ENCODE measurements at places on chromosomes 16 and 17. TPM values are rescaled to one million over a fixed set of nuclear protein-coding genes. Genes with fewer than 3 reads are reported as not detected.

DNA sequence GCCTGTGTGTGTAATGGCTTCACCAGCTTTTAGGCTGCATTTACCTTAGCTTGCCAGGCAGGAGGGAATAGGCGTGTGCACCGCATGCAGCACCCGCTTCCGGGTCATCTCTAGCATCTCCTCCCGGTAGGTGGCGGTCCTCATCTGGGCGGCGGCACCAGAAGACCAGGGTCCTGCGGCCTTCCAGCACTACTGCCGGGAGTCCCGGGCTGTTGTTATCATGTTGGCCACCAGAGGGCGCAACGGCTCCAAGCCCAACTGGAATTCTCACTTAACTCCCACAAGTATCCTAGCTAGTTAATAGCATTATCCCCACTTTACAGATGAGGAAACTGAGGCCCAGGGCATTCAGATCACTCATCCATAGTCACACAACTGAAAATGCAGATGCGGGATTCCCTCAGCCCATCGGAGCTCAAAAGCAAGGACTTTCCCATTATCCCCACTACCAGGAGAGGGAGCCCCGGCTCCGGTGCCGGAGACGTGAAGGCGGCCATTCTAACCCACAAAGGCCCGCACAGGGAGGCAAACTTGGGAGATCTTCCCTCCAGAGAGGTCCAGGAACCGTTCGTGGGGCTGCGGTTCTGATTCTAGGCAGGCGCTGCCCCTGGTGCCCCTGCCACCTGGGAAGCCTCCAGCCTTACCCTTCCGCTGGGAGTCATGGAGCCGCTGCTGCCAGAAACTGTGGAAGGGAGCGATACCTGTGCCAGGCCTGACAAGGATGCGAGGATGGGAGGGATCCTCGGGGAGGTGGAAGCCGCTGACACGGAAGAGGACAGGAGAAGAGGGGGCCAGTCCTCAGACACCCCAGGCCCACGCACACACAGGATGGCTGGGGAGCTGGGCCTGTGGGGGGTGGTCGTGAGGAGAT is 23.9 kb downstream of the LGALS9 start:
- no peaks in the 10 kb centered on the region for H3K36me3 ChIP-seq
- H3K4me3 ChIP-seq: no peak overlapping the region
- DNase-seq: peak; percentile 13
- H3K27me3 ChIP-seq: no peaks in the 10 kb centered on the region
- no peak overlapping the region for H3K27ac ChIP-seq

DNA sequence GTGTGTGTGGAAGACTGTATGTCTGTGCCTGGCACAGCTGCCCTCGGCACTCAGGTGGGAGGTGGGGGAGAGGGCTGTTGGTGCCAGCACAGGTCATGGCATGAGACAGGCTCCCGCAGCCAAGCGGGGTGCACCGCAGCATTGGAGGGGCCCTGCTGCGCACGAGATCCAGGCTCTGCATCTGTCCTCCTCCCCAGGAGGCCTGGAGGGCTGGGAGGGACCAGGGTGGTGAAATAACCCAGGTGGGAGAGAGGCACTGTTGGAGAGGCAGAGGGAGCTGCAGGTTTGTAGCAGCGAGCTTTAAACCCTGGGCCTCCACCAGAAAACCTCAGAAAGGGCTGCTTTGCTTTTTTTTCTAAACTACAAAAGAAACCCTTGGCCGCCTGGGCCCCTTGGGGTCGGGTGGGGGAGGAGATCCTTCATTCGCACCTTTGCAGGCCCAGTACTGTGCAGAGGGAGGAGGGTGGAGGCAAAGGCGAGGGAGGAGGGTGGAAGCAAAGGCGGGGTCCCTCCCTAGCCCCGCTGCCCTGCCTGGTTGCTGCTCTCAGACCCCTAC is 241.7 kb downstream of the SEC14L1 start:
- no peaks in the 10 kb centered on the region for H3K27me3 ChIP-seq
- H3K4me3 ChIP-seq: no peak overlapping the region
- H3K27ac ChIP-seq: no peak overlapping the region
- H3K4me1 ChIP-seq: peaks cover 46% of the 10 kb centered on the region
- H3K36me3 ChIP-seq: no peaks in the 10 kb centered on the region

DNA sequence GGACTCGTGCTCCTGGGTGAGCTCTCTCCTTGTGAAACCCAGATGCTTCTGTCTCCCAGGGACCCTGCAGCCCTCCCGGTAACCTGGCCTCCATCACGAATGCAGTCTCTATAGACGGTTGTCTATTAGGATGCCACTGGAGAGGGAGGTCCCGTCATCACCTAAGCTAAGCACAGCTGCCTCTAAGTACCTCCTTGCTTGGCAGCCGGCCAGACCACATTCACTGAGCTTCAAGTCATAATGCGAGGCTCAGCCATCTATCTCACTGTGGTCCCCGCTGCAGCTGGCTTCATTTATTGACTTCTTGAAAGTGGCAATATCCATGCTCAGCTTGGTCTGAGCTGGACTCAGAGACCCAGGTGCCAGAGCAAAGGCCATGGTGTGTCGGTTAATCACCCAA is 74.5 kb upstream of the HSBP1 start:
- H3K27me3 ChIP-seq: no peaks in the 10 kb centered on the region
- DNase-seq: peak; percentile 85
- H3K4me1 ChIP-seq: no peaks in the 10 kb centered on the region
- H3K27ac ChIP-seq: no peak overlapping the region
- H3K4me3 ChIP-seq: no peak overlapping the region
- no peaks in the 10 kb centered on the region for H3K36me3 ChIP-seq

DNA sequence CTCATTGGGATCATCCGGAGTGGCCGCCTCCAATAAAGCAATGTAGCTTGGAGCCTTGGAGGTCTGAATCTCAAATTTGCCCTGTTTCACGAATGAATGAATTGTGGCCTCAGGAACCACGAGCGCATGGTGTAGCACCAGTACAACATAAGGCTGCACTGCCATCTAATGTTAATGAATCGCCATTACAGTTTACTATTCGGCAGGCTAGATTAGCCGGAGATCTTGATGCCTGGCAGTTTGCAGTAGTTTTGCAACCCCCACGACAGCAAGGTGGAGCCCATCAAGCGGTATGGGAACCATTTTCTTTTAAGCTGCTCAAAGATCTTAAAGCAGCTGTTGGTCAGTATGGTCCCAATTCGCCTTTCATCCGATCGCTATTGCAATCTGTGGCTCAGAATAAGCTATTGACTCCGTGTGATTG is 18.8 kb downstream of the ALOX15B start:
- no peaks in the 10 kb centered on the region for H3K36me3 ChIP-seq
- peaks cover 9% of the 10 kb centered on the region for H3K4me1 ChIP-seq
- peaks cover 44% of the 10 kb centered on the region for H3K27me3 ChIP-seq
- no peak overlapping the region for H3K27ac ChIP-seq

Gene DOC2A
- total RNA-seq: 0.89 TPM

- H3K4me1 ChIP-seq: no peaks in the 10 kb centered on the region
- no peak overlapping the region for H3K4me3 ChIP-seq
- H3K27ac ChIP-seq: no peak overlapping the region
- no peaks in the 10 kb centered on the region for H3K27me3 ChIP-seq
These were observed 8.4 kb upstream of the CLEC18A start for GRCh38 chr16:69942627-69943170.

GRCh38 chr17:82985973-82986372 is 93.4 kb upstream of the METRNL start:
- DNase-seq: peak; percentile 46
- H3K27me3 ChIP-seq: no peaks in the 10 kb centered on the region
- no peak overlapping the region for H3K27ac ChIP-seq
- peaks cover 10% of the 10 kb centered on the region for H3K4me1 ChIP-seq
- no peaks in the 10 kb centered on the region for H3K36me3 ChIP-seq

Gene C17orf100
- 3.1 TPM for total RNA-seq

DNA sequence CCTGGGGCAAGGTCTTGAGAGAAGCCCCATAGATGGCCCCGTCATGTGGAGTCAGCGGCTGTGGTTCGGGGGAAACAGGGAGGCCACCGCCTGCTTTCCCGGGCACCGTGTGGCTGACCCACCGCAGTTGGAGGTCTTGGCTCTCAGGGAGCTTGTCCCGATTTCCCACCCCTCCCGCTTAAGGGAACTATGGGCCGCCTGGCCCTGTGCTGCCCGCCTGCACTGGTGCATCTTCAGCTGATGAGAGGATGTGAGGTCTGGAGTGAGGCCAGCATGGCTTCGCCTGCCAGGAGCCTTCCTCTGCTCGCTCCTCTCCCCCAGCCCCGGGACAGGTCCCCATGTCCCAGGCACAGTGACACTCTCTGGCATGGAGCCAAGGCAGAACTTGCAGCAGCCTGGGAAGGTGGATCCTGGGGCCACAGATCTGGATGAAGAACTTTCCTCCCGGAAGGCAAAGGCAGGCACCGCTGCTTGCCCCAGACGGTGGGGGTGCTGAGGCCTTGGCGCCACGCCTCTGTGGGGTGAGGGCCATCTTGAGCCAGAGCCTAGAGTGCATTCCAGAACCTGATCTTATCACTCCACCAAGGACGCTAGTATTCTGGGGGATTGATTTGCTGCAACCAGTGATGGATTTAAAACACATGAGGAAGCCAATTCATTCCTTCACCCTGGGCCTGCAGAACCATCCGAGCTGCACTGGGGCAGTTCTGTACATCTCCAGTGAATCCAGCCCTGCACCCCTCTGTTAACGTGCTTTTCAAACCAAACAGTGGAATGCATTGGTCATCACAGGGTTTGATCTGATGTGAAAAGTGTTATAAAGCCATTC is 178.6 kb upstream of the TNRC6C start:
- H3K36me3 ChIP-seq: no peaks in the 10 kb centered on the region
- no peak overlapping the region for H3K4me3 ChIP-seq
- no peak overlapping the region for H3K27ac ChIP-seq

GRCh38 chr17:68460715-68461114 is 3.4 kb upstream of the WIPI1 start:
- no peak overlapping the region for H3K4me3 ChIP-seq
- no peak for DNase-seq
- peaks cover 8% of the 10 kb centered on the region for H3K27me3 ChIP-seq

GRCh38 chr16:2783581-2784357 is 3.6 kb downstream of the PRSS33 start:
- no peak for DNase-seq
- H3K27ac ChIP-seq: no peak overlapping the region
- peaks cover 8% of the 10 kb centered on the region for H3K4me1 ChIP-seq

DNA sequence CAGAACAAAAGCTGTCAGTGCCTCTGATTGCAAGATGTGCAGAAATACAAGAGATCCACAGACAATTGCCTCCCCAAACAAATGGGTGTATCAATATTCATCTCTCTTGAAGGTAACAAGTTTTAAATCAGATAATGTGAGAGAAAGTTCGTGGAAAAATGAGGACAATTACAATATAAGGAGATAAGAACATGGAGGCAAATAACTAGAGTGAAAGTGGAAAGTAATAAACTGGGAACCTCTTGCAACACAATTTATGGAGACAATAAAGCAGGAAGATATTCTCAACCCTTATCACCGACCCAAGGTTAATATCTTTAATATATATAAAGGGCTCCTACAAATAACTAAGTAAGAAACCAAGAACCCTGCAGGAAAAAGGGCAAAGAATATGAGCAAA is 14.2 kb upstream of the KRT19 start:
- no peaks in the 10 kb centered on the region for H3K27me3 ChIP-seq
- no peak for DNase-seq
- no peaks in the 10 kb centered on the region for H3K36me3 ChIP-seq
- no peak overlapping the region for H3K4me3 ChIP-seq
- H3K4me1 ChIP-seq: peaks cover 18% of the 10 kb centered on the region

GRCh38 chr16:47143677-47144558 is at the start of gene NETO2:
Gene NETO2 (minus strand): TSS chr16:47143945. CDS start chr16:47143612, 333 bp downstream.
- H3K4me1 ChIP-seq: peaks cover 8% of the 10 kb centered on the region
- peak within 1 kb of the TSS; percentile 71 for H3K27ac ChIP-seq
- peak within 1 kb of the TSS; percentile 82 for H3K4me3 ChIP-seq

- H3K27ac ChIP-seq: no peak overlapping the region
- H3K27me3 ChIP-seq: peaks cover 7% of the 10 kb centered on the region
- peaks cover 3% of the 10 kb centered on the region for H3K4me1 ChIP-seq
- H3K4me3 ChIP-seq: no peak overlapping the region
- no peaks in the 10 kb centered on the region for H3K36me3 ChIP-seq
These were observed 11.8 kb upstream of the TMEM98 start for GRCh38 chr17:32916134-32916533.

GRCh38 chr17:76734080-76734840 is 2.9 kb downstream of the SRSF2 start:
- no peaks in the 10 kb centered on the region for H3K27me3 ChIP-seq
- H3K36me3 ChIP-seq: peaks cover 45% of the 10 kb centered on the region
- H3K27ac ChIP-seq: peak overlapping the region; percentile 18
- H3K4me3 ChIP-seq: peak overlapping the region; percentile 92
- peaks cover 35% of the 10 kb centered on the region for H3K4me1 ChIP-seq

DNA sequence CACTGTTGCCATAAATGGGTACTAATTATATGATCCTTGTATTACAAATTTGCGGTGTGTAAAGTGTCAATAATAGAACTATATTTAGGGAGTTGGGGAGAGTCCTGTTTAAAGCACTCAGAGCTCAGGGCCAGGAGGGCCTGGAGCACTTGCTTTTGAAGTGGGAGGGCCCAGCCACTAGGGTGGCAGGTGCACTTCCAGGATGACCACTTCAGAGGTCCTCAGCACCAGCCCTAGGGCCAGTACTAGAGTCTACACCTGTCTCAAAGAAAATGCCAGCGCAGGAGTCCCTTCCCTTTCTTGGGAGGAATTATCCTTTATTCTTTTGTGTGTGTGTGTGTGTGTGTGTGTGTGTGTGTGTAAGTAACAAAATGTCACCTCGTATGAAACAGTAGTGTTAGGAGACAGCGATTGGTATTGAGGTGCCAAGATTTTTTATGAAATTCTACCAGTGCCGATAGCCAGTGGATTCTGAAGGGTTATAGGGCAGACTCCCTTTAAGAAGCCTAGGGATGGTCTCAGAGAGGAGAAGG is 31.9 kb downstream of the MYO18A start:
- H3K27ac ChIP-seq: peak overlapping the region; percentile 44
- no peak for DNase-seq
- H3K4me1 ChIP-seq: peaks cover 20% of the 10 kb centered on the region
- peak overlapping the region; percentile 61 for H3K4me3 ChIP-seq
- H3K27me3 ChIP-seq: no peaks in the 10 kb centered on the region
- no peaks in the 10 kb centered on the region for H3K36me3 ChIP-seq

GRCh38 chr17:79836972-79837887 is 2.0 kb downstream of the CBX4 start:
- H3K27ac ChIP-seq: no peak overlapping the region
- peak; percentile 53 for DNase-seq
- H3K27me3 ChIP-seq: peaks cover 16% of the 10 kb centered on the region
- H3K4me1 ChIP-seq: peaks cover 31% of the 10 kb centered on the region

Gene C17orf78
- total RNA-seq: not detected

Gene SLC38A8
- not detected for total RNA-seq

All from astrocyte (in vitro differentiated cells and primary cell).